ENCODE measurements at places on chromosomes 5 and 9.

GRCh38 chr5:34003941-34004340 lies 3.9 kb downstream of the AMACR start:
- DNase-seq = no peak

DNA sequence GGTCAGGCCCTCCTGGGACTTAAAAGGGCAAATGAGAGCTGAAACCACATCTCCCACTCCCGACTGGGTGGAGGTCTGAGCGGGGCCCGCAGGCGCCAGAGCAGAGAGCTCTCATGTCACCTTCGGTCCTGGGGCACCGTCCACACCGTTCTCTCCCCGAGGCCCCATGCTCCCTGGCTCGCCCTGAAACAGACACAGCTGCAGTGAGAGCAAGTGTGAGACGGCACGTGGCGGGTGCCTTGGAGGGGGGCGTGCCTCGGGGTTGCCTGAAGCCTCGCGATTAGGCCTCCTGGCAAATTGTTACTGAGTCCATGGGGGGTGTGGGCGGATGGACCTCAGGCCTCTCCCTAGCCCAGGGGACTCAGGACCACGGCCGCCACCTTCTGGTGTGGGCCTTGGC lies 24.1 kb upstream of the PHYKPL start:
- no peak for DNase-seq

DNA sequence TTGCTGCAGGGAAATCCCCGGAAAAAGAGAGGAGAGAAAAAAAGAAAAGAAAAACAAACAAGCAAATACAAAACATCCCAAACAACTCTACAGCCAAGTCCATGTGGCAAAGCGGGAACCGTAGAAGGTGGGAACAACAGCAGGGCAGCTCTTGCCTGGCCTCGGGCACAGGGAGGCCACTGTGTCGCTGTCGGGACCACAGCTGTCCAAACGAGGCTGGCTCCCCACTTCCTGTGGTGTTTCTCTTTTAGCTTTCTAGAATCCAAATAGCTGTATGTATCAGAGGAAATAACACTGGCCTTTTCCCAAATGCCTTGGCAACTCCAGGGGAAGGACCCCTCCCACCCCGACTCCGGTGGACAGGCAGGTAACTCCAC lies 41.6 kb upstream of the EQTN start:
- DNase-seq = no peak

DNA sequence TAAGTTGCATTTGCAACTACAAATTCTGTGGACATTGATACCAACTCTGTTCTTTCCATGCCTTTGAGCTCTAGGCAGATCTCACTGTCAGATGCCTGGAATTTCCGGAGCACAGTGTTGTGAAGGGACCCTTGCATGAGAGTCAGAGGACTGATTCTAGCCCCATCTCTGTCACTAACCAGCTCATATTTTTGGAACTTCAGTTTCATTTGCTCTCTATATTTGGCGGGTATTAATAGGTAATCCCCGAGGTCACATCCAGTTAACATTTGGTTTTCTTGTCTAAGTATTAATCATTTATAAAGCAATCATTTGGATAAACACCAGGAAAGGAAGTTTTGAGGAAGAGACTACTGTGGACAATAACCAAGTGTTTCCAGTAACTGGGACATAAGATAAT lies 115.7 kb downstream of the MAN2A1 start:
- no peak for DNase-seq

DNA sequence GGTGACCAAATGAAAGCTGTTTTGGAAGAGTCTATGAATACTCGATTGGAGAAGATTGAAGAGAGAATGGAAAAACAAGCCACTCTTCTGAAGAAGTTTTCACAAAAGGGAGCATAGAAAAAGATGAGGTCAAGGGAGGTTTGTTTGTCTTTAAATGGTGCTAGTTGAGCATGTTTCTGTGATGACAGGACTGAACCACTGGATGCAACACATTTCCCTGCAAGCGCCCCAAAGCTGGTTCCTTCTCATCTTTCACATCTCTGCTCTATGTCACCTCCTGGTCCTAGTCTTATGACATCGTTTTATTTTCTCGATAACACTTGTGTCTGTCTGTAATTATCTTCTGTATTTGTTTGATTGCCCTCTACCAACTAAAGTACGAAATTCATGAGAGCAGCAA lies 3.8 kb upstream of the CCDC192 start:
- DNase-seq = no peak

GRCh38 chr9:130167927-130168326 lies 4.3 kb upstream of the NCS1 start:
- no peak for DNase-seq

DNA sequence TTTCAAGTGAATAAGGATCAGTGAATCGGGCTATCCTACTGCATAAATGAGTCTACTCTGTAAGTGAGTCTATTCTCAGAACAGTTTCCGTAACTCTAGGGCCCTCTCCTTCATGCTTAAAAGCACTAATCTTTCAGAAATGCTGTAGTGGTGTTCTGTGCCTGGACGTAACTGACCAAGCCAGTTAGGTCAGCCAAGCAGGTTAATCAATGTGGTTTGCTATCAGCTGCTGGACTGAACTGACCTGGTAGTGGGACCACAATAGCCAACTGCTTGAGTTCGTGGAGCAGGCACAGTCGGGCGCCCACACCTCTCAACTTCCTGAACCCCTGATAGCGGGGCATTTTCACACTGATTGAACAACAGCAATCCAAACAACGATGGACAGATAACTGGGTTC lies 6.8 kb downstream of the SLC1A3 start:
- no peak for DNase-seq

GRCh38 chr9:134637696-134638501 lies 3.7 kb upstream of the COL5A1 start:
- DNase-seq = no peak

DNA sequence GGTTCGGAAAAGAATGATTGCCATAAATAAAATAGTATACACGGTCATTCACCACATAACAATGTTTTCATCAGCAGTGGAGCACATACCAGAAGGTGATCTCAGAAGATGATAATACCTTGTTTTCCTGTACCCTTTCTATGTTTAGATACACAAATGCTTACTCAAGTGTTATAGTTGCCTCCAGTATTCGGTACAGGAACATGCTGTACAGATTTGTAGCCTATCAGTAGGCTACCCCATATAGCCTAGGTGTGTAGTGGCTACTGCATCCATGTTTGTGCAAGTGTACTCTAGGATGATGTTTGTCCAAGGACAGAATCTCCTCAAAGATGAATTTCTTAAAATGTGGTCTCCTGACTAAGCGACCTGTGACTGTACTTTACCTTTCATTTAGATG lies 59.2 kb downstream of the ICE1 start:
- no peak for DNase-seq

GRCh38 chr5:149550594-149551226 lies 529 bp downstream of the CSNK1A1 start:
- DNase-seq = no peak

DNA sequence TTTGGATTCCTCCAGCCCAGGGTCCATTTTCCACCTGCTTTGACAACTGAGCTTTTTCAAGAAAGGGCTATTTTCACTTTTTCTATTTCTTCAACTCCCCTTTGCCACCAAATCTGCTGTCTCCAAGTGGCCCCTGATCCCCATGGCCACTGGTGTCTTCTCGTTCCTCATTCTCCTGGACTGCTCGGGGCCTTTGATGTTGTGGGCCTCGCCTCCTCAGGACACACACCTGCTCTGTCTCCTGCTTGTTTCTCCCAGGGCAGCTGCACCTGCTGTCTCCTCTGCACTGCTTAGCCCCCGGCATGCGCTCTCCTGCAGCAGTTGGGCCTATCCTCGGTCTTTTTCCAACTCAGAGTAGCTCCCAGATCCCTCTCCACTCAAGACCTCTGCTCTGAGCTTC lies 16.3 kb upstream of the NANS start:
- no peak for DNase-seq

GRCh38 chr5:35134278-35135030 lies 86.7 kb upstream of the AGXT2 start:
- no peak for DNase-seq

DNA sequence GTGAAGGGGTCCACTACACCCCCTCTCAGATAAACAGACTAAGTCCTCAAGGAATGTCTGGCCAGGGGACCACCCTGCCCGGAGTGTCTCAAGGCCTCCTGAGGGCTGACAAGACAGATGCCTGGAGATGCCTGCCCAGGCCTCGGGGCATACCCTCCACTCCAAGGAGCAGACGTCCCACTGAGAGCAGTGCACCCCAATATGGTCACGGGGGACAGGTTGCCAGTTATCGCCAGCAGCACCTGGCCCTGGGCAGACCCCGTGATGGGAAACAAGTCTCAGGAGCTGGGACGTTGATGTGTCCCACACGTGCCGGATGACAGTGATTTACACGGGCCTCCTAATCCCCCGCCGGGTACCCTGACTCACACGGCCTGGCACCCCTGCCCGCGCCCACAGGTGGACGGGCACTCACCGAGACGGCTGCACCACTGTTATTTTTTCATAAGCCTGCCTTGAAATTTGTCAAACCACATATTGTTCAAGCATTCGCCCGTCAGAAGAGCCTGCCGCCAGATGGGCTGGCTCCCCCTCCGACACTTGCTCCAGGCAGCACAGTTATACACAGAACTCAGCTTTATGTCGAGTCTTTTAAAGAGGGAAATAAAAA lies 43.9 kb downstream of the BARX1 start:
- no peak for DNase-seq

GRCh38 chr5:177997846-177998245 lies 1.8 kb upstream of the PROP1 start:
- no peak for DNase-seq

All from stimulated activated CD8-positive, alpha-beta memory T cell treated with anti-CD3 and anti-CD28 coated beads, Interleukin-4, amount 100 ng/mL, for 1 hour (primary cell).